Hepatocyte (in vitro differentiated cells): ENCODE measurements at places on chromosomes 16 and 17.

DNA sequence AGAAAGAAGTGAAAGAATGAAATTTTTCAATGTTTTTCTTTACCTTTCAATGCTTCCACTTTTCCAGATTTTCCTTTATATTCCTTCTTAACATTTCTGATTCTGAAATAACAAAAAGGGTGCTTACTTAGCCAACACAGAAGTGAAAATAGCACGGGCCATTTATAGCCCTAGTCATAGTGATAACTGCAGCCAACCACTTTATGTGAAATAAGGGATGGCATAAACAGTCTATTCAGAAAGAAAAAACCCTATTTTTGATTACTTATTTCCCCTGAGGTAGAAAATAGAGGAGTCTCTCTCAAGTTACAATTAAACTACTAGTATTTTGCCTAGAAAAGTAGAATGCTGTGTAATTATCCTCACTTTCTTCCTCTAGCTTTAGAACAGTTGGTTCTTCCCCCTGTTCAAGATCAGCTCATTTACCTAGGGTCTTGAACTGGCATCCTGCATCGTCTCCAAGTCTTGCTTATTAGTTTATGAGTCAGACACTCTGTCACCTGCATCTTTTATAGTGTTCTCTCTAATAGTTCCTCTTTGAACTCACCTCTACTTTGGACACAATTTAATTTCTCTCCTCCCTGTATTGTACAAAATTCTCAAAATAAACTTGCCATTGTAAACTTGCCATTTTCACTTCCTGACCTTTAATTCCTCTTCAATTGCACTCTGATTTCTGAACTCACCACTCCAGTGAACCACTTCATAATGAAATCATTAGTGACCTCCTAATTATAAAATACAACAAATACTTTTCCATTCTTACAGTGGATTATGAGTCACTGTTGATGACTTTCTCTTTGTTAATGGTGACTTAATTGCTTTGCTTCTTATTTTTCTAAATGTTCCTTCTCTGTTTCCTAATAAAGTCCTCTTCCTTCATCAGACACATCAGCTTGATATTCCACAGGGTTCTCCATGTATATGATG, 23.6 kb downstream of the ABCA6 start:
- DNase-seq = no peak

DNA sequence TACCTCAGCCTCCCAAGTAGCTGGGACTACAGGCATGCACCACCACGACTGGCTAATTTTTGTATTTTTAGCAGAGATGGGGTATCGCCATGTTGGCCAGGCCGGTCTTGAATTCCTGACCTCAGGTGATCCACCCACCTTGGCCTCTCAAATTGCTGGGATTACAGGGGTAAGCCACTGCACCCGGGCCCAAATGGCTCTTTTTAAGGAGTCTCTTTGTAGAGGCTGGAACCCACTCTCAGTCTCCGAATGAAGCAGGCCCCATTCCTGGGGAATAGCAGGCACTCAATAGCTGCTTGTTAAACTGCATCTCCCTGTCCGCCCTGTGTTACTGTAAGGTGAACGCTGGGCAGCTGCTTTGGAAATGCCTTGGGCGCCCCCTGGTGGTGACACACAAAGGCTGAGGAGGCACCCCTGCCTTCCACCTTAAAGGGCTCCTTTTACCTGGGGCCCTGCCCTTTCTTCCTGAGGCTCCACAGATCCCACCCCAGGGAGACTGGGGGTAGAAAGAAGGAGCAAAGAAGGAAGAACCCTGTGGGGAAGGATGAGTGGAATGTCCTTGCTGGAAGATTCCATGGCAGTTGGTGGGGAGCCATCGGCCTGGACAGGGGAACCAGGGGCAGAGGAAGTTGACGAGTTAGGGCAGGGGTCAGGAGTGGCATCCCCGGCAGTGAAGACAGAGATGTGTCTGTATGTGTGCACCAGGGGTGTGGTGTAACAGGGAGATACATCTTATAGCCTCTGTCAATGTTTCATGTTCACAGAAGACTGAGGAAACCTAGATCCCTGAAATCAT, 6.1 kb upstream of the SP2 start:
- peak; percentile 93 for DNase-seq

- no peak for DNase-seq
Observed at GRCh38 chr16:27321013-27321915, 7.5 kb downstream of the IL4R start.

DNA sequence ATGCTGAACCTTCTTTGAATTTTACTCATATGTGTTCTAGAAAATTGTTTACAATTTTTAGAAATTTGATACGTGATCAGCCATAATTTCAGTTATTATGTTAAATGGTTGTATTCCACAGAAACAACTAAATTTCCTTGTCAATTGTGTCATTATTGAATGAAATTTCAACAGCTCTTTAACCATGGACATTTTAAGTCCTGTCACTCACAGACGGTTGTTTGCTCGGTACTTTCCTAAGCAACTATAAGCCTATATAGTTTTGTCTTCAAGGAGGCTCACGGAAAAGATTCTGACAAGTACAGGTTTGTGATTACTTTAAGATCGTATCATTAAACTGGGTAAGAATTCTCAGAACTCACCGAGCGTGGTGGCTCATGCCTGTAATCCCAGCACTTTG, 31.8 kb downstream of the SLC39A11 start:
- no peak for DNase-seq

DNA sequence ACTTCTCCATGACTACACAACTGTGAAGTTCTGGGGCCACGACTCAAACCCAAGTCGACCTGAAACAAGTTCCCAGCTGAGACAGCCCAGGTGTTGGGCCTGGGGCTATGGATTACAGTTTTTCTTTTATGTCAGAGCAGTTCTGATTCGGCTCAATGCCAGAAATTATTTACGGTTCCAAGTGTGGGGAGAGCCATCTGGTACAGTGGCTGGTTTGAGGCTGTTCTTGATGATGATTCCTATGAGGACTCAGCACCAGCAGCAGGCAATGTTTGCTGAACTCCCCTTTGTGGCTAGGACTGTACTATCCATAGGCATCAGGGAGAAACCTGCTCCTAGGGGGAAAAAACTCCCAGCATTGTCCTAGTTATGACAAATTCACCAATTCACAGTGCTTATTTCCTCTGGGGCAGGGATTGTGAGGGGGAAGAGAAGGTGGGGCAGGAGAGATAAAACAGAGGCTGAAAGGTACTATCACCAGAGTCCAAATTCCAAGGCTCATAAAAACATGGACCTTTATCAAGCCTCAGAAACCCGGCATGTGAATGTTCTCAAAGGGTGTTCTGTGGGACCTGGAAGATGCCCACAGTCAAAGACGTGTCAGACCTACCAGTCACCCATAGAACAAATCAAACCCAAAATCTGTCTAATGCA, 18.2 kb upstream of the CMTM4 start:
- peak; percentile 64 for DNase-seq

DNA sequence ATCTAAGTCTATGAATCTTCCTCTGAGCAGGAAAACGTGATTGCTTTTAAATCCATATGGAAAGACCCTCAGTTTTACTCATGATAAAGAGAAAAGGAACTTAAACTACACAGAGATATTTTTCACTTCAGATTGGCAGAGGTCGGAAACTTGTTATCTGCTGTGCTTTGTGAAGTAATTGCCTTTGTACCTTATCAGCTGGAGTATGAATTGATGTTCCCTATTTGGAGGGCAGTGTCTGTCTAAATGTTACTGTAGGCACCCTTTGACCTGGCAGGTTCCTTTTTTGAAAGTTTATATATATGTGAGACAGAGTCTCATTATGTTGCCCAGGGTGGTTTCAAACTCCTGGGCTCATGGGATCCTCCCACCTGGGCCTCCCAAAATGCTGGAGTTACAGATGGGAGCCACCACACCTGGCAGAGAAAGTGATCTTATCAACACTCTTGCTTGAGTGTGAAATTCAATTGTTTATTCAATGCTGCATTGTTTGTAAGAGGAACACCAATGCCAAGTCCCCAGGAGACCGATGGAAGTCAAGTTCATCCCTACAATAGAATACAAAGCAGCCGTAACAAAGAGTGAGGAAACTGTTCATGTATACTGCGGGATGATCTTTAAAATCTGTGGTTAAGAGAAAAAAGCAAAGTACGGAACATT, 52.3 kb downstream of the ABCC1 start:
- no peak for DNase-seq

DNA sequence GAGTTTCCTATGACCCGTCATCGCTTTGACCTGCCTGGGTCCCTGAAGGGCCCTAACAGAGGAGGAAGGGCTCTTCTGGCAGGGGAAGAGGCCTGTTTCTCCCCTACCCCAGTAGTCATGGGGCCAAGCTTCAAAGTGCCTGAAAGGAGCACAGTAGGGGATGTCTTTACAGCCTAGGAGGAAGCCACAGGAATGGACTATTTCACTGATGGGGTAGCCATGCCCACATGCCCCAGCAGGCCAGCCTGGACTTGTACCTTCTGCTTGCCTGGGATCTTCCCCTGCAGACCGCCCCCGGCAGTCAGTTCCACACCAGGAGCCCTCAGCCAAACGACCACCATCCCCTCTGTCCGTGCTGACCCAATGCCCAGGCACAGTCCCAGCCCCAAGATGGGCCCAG, 41.8 kb upstream of the PEMT start:
- DNase-seq = no peak

DNA sequence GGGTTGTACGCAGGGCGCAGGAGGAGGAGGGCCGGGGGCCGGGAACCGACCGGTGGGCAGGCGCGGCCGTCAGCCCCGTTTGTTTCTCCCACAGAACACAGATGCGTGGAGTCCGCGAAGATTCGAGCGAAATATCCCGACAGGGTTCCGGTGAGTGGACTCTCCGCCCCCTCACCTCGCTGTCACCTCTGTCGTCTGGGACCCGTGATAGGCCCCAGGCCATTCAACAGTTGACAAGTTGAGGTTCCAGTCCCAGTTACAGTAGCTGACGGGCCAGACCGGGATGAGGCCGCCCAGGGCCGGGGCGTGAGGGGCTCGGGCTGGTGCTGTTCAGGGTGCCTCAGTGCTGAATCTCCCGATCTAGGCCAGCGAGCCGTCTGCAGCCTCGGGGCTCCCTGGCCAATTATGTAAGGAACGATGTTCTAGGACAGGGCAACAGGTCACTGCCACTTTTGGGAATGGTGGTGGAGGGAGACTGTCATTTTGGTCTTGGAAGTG, 628 bp downstream of the GABARAPL2 start:
- DNase-seq = peak; percentile 37
